ENCODE measurements at places on chromosomes 7 and 10. TPM values are rescaled to one million over a fixed set of nuclear protein-coding genes. Genes with fewer than 3 reads are reported as not detected.

NUDT13 gene
- 6.0 TPM for polyA plus RNA-seq

- DNase-seq = no peak
These were observed 733.7 kb upstream of the IGFBP3 start for GRCh38 chr7:46654546-46655443.

ZNF487 gene
- 5.7 TPM for polyA plus RNA-seq

- no peak for DNase-seq
These were observed 175.3 kb downstream of the LCOR start for GRCh38 chr10:97007417-97007816.

DNA sequence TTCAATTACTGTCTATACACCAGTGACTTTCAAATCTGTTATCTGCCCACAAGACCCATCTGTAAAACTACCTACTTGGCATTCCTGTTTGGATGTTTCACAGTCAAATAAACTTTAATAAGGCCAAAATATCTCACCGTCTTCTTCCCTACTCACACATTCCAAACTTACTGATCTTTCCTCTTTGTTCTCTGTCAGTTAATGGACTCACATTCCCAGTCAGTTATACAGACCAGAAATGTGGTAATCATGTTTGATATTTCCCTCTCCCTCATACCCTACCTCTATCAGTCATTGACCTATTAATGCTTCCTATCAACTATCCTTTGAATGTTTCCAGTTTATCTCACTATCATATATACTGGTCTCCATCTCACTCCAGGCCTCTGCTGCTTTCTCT lies 28.5 kb upstream of the HDAC9 start:
- DNase-seq = no peak

CALML3 gene
- polyA plus RNA-seq = not detected

KIF11 gene
- 3.8 TPM for polyA plus RNA-seq

EN2 gene
- polyA plus RNA-seq = 0.02 TPM

- no peak for DNase-seq
These were observed 10.1 kb downstream of the DENND10 start for GRCh38 chr10:119113751-119114732.

- no peak for DNase-seq
These were observed 172.0 kb upstream of the ZNF32 start for GRCh38 chr10:43820663-43821062.

DNA sequence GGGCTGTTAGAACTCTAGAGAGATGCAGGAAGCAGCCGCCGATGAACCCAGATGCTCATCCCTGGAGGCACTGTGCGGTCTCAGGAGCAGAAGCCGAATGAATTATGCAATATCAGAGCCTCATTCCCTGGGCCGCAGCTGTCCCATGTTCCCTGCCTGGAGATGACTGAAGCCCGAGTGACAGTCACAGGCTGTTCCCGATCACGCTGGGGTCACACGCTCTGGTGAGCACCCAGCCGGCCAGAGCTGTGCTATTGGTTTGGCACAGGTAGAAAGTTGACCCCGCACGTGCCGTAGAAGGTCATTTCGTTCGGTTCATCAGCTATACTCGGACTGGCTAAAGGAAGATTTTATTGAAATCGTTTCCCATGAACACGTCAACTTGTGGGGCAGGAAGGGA lies 140.5 kb upstream of the SH2B2 start:
- DNase-seq = no peak

Measured in SK-N-SH (cell line).